ENCODE measurements at places on chromosomes 1 and 21.

- DNase-seq = no peak
Observed at GRCh38 chr21:46100906-46101305, 3.0 kb downstream of the COL6A2 start.

- DNase-seq = no peak
Observed at GRCh38 chr1:175094626-175095025, 27.0 kb downstream of the TNN start.

DNA sequence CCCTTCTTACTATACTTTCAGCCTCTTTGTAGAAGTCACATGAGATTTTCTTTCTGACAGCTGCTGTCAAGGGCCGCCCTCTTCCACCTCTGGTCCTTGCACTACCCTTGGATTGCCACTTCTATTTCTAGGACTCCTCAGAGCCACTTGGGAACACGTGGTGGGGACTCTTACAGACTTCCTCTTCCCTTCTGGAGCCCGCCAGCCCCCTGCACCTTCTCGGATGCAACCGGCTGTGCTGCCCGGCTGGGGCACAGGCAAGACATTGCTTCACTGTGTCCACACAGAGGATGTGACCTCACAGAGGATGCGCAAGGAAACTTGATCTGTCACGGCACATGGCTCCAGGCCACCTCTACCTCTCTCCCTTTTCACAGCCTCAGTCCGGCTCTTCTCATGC lies 2.4 kb upstream of the IKBKE start:
- no peak for DNase-seq

DNA sequence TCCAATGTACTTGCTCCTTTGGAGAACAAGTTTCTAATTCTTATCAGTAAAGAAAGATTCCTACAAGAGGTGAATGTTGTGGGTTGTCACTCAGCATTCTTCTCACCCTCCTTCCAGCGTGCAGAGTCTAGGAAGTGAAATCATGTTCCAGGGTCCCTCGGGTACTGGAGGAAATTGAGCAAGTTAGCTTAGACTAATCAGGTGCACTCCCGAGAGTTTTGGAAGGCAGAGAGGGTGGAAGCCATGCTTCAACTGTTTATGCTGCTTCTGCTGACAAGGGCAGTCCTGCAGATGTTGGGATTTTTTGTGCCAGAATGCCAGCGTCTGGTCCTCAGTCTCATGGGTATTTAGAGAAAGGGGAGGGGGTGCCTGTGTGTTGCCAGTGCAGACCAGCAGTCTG lies 5.3 kb upstream of the C1orf115 start:
- no peak for DNase-seq

DNA sequence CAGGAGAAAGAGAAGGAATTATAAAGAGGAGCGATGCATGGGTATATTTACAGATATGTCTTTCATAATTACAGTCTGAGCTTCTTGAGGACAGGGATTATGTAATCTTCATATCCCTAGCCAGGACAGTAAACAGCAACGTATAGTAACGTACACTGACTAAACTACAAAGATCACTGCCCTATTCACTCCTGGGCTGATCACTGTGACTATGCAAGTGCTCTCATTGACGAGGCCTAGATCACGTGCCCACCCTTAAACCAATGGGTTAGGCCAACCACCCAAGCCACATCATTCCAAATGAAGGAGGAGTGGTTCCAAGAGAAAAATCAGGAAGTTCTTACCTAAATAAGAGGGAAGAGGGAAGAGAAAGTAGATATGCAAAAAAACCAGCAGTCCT lies 18.5 kb downstream of the PIK3R3 start:
- DNase-seq = no peak

DNA sequence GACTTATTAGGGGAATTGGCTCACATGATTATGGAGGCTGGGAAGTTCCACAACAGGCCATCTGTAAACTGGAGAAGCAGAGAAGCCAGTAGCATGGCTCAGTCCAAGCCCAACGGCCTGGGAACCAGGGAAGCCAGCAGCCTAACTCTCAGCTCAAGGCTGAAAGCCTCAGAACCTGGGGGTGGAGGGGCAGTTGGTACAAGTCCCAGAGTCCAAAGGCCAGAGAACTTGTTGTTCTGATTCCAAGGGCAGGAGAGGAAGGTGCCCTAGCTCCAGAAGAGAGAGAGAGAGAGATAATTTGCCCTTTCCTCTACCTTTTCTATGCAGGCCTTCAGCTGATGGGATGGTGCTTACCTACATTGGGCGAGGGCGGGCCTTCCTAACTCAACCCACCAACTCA lies 55.3 kb downstream of the MAN1C1 start:
- DNase-seq = no peak
